ENCODE measurements at places on chromosomes 3 and 15. TPM values are rescaled to one million over a fixed set of nuclear protein-coding genes. Genes with fewer than 3 reads are reported as not detected.

MAPKAPK3 gene
- 18.5 TPM for total RNA-seq

BCHE gene
- total RNA-seq = 0.27 TPM

FOXB1 gene
- not detected for total RNA-seq

SNTN gene
- total RNA-seq = not detected

SRGAP3 gene
- total RNA-seq = not detected

AADACL2 gene
- not detected for total RNA-seq

PLA2G4D gene
- total RNA-seq = not detected

STAC gene
- 0.88 TPM for total RNA-seq

SMCO1 gene
- total RNA-seq = not detected

CCDC54 gene
- not detected for total RNA-seq

SPRED1 gene
- 16.4 TPM for total RNA-seq

MST1R gene
- total RNA-seq = 1.5 TPM

LRRIQ4 gene
- total RNA-seq = not detected

PLSCR4 gene
- total RNA-seq = 81.5 TPM

CNTN4 gene
- not detected for total RNA-seq

SLC51A gene
- total RNA-seq = not detected

NAA50 gene
- 160 TPM for total RNA-seq

CHRNA7 gene
- 2.7 TPM for total RNA-seq

VEPH1 gene
- 136 TPM for total RNA-seq

AADAC gene
- total RNA-seq = 0.27 TPM

IMPG2 gene
- total RNA-seq = 0.76 TPM

SCN11A gene
- total RNA-seq = not detected

ITIH3 gene
- total RNA-seq = not detected

Data from endothelial cell of umbilical vein (primary cell).